ENCODE measurements at places on chromosomes 13 and 19.

DNA sequence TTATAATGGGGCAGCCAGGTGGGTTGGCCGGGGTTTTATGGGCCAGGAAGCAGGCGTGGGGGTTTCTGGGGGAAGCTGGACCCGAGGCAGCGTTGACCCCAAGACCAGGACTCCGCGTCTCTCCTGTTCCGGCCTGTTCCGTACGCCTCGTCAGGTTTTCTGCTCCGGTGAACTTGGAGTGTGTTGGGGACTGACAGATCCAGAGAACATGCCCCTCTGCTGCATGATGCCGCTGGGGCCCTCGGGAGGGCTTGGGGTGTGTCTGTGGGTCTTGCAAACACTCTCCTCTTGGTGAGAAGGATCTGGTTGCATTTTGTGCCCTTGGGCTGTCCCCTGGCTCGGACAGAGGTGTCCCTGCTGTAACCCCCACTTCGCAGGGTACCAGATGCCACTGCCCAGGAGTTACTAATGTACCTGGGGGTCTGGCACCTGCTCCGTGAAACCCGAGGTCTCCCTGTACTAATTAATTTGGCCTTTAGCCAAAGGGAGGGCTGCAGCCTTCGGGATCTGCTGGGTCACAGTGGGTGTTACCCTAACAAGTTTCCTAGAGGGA lies 15.6 kb downstream of the KDM4B start:
- DNase-seq, result no peak

- no peak for DNase-seq
Measured at GRCh38 chr19:21023901-21024300, 3.4 kb downstream of the ZNF430 start.

- no peak for DNase-seq
Measured at GRCh38 chr13:99385940-99386339, 78.7 kb upstream of the GPR183 start.

GRCh38 chr19:33398361-33399060 lies 25.0 kb downstream of the CEBPG start:
- no peak for DNase-seq

DNA sequence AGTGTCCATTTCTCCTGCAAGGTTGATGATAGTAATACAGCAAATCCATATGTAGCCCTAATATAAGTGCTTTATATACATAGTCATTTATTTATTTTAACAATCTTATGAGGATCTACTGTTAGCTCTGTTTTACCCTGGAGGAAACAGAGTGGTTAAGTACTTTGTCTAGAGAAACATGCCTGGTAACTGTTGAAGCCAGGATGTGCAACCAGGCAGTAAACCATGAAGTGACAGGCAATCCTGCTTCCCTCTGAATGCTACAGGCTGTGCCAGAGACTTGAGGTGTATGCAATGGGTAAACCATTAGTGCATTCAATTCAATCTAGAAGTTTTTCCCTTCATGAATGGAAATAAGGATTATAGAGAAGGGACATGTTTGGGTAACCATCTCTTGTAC lies 911.0 kb downstream of the PCDH17 start:
- DNase-seq, result no peak

- no peak for DNase-seq
Measured at GRCh38 chr19:29259867-29260281, 46.9 kb upstream of the UQCRFS1 start.

Measured in fibroblast of pulmonary artery (primary cell).